ENCODE measurements at places on chromosomes 16 and 17.

DNA sequence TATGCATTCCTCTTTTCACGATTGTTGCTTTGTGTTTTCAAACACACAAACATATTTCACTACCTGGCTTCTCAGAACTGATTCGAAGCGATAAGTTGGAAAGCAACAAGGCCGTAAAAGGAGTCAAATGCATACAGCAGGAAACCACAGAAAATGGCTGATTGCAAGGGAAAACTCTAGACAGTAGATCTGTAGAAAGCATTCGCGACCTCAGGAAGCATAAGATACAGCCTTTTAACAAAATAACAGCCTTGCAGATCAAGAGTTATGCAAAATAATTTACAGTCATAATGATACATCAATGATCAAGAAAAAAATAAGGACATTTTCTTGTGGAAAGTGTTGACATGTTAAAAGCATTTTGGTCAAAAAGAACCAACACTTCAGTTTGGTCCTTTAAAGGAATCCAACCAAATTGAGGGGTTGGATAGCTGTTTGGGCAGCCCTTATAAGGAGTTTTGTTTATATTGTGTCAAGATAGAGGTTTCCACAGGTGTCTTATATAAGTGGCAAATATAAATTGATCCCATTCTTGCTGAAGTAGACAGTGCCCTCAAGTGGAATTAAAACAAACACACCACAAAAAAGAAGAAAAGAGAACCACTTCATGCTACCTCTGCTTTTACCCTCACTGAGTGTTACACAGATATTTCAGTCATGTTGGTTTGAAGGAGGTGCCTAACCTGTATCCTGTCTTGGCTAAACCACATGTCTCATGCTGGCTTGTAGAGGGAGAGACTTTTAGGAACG lies 5.5 kb downstream of the CYLD start:
- DNase-seq, result no peak

DNA sequence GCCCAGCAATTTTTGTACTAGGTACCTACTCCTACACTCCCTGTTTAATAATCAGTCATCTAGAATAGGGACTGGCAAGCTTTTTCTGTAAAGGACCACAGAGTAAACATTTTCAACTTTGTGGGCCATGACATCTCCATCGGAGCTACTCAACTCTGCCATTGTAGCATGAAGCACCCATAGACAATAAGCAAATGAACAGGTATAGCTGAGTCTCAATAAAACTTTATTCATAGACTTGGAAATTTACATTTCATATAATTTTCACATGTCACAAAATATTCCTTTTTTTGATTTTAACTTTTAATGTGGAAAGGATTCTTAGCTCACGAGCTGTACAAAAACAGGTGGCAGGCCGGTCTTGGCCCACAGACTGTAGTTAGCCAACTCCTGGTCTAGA lies 345.8 kb downstream of the SOX9 start:
- DNase-seq, result no peak

- DNase-seq, result no peak
Observed at GRCh38 chr16:17117906-17118577, 352.7 kb downstream of the XYLT1 start.

GRCh38 chr17:42442196-42442565 lies 16.5 kb upstream of the ATP6V0A1 start:
- no peak for DNase-seq

GRCh38 chr17:9669551-9670008 lies 24.3 kb downstream of the USP43 start:
- no peak for DNase-seq

DNA sequence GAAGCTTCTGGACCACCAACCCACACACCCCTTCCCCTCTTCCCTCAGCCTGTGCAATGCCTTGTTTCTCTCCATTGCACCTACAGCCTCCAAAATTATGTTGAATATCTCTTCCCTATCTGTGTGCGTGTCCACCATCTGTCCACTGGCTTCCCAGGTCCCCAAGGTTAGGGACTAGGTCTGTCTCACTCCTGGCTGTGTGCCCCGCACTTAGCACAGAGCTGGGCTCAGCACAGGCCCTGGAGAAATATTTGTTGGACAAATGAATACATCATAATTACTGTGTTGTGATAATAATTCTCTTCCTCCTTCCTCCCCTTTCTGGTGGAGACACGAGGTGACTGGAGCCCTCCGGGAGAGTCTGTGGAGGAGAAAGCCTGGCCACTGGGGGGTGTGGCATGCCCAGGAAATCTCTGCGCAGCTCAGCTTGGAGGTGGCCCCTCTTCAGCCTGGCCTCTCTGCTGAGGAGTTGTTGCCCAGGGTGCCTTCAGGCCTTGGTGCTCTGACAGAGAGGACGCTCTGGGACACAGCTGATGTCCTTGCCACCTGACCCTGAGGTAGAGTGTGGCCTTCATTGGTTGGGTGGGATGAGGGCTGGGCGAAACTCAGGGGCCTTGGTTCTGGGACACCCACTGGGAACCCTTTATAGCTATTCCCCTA lies 3.3 kb upstream of the BRD7 start:
- peak; percentile 73 for DNase-seq
